ENCODE measurements at places on chromosomes 7 and 10. TPM values are rescaled to one million over a fixed set of nuclear protein-coding genes. Genes with fewer than 3 reads are reported as not detected.

Gene ANKRD2
- total RNA-seq = not detected

Gene SPDYE6
- total RNA-seq = not detected

Gene ZNF425
- total RNA-seq = 3.0 TPM

Gene LRRD1
- total RNA-seq = under 0.01 TPM

Gene SPDYE5
- total RNA-seq = under 0.01 TPM

Gene CALHM3
- total RNA-seq = 0.27 TPM

Gene CUZD1
- total RNA-seq = 0.54 TPM

Gene SAP25
- total RNA-seq = 2.2 TPM

Gene IFIT1B
- under 0.01 TPM for total RNA-seq

Measured in hematopoietic multipotent progenitor cell (in vitro differentiated cells).